Fibroblast of pulmonary artery (primary cell): ENCODE measurements at places on chromosomes 13 and 19.

DNA sequence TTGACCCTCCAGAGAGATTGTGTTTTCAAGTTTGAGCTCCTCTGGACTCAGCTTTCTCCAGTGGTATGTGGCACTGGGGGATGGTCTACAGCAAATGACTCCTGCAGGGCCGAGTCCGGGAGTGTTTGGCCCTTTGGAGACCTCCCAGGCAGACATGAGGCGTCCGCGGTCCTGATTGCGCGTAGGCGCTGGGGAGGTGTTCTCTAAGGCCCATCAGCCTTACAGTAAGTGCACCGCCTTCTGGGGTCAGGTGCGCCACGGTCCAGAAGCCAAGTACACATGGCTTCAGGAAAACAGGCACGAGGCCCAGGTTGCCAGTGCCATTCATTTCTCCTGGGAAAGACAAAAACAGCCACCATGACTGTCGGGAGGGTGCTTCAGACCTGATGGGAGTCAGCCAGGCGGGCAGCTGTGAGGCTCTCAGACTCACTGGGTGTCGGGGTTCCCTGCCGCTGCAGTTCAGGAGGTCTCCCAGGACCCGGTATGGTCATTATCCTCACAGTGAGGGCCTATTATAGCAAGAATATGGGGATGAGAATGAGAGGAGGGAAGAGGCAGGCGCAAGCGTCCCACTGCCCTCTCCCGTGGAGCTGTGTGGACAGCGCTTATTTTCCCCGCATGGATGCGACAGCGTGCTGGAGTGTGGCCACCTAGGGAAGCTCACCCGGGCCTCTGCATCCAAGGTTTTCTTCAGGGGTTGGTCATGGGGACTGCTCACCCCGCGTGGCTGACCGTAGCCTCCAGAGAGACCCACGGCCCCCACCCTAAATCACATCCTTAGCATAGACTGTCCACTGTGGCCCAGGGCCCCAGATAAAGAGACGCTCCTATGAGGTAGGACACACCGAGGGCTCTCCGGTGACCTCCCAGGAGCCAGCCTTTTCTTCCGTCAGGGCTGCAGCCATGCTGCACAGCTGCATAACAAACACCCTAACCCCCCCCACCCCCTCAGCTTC is 21.8 kb downstream of the CCDC8 start:
- no peak for DNase-seq

DNA sequence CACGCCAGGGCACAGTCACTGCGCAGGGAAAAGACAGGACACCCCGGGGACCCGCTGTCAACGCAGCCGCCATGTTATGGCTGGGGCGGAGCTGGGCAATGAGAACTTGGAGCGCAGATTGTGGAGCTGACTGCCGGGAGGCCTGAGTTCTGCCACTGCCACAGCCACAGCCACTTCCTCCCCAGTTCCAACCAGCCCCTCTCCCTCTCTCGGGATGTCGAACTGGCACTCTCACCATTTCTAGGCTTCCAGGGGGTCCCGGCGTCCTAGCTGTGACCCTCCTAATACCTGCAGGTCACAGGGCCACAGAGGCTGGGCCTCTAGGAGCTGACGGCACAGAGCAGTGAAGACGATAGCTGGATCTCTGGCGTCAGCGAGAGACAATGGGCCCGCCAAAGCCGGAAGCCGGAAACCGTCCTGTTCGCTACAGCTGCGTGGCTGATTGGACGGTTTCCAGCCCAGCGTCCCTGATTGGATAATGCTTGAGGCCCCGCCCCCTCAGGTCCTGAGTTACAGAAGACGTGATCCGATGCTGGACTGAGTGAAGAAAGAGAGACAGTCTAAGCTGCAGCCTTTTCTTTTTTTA is at the start of gene ZNF506:
Gene ZNF506, minus strand, starts transcription at position 385 of the 586 bp plus-strand sequence. Its CDS starts 147 bp downstream, at position 238.
- DNase-seq = peak; percentile 96

DNA sequence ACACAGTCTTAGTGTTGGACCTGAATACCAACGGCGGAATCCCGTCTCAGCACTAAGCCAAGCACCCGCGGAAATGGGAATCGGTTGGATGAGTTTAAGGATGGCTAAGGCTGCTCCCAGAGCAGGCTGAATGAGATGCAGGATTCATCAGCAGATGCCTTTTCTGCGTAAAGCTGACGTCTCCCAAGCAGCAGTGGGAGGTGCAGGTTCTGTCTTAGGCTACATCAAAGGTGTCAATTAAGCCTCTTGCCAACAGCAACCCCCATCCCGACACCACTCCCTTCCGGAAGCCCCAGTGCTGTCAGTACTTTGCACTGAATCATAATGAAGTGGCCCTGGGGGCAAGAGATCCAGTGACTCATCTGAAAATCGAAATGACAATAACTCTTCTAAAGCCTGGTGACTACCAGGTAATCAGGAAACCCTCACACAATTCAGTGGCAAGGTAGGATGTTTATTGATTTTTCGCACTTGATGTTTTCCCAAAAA is 275.6 kb downstream of the DCLK1 start:
- DNase-seq = peak; percentile 21

DNA sequence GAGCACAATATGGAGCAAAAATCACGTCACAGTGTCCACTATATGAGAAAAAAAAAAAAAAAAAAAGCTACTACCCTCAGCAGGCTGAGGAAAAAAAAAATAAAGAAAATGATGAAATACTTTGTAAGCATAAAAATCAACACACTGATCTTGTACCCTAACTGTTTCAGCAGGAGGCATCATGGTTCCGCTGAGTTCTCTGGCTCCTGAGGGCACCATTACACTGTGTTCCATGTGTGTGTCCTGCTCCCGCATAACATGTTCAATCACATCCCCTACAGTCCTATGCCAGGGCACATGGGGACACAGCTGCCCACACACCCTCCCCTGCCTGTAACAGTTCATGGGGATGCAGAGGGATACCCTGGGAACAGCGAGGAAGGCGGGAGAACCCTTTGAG is 33.5 kb downstream of the DOCK9 start:
- no peak for DNase-seq

DNA sequence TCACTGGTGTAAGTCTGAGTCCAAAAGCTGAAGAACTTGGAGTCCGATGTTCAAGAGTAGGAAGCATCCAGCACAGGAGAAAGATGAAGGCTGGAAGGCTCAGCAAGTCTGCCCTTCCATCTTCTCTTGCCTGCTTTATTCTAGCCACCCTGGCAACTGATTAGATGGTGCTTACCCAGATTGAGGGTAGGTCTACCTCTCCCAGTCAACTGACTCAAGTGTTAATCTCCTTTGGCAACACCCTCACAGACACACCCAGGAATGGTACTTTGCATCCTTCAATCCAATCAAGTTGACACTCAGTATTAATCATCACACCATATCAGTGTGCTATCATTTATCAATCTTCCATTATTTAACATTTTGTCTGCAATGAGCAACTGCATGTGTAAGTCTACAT is 223.5 kb downstream of the GPC5 start:
- no peak for DNase-seq

- no peak for DNase-seq
These were observed 7.6 kb downstream of the ANKRD10 start for GRCh38 chr13:110907301-110907700.

DNA sequence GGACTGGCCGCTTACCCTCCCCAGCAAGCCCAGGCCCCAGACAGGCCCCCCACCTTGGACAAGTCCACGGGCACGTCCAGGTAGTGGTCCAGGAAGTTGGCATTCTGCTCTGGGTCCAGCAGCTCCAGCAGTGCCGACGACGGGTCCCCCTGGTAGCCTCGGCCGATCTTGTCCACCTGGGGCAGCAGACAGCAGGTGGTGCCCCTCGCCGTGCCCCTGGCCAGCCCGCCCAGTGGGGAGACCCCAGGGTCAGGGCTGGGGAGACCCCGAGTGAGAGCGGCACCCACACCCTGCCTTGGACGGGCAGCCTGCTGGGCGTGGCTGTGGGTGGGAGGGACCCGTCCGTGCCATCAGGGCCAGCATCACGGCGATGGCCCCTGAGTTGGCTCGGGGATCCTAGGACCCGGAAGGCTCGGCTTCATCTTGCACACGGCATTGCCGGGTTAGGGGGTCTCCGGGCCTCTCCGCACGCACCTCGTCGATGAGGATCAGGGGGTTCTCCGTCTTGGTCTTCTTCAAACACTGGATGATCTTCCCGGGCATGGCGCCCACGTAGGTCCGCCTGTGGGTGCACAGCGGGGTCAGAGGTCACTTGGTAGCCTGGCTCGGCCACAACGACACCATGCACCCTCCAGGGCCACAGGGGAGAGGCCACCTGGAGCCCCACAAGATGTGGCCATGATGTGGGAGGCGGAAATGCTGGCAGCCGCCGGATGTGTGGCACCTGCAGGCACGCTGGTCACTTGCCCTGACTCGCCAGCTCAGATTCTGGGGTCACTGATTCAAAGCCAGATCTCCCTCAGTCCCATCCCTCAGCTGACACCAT is 6.3 kb downstream of the RPL36 start:
- no peak for DNase-seq

- DNase-seq = no peak
These were observed 48.7 kb downstream of the CCNE1 start for GRCh38 chr19:29860492-29860891.

- peak; percentile 92 for DNase-seq
These were observed 5.8 kb downstream of the PCDH9 start for GRCh38 chr13:67224148-67224846.

GRCh38 chr13:38417241-38417640 is 67.6 kb downstream of the UFM1 start:
- no peak for DNase-seq

DNA sequence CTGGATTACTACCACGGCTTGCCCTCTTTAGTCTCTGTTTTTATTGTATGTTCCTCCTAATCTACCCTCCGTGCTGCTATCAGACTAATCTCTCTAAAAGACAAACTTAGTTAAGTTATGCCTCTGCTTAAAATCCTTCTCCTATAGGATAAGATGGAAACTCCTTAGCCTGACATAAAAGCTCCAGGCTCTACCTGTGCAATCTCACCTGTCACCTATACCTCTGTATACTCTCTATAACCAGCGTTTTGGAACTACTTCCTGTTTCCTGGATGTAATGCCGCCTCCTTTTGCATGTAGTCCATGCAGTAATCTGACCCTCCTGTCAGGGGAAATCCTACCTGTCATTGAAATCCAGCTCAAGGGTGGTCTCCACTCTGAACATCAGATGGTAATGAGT is 41.2 kb downstream of the OLFM4 start:
- no peak for DNase-seq

DNA sequence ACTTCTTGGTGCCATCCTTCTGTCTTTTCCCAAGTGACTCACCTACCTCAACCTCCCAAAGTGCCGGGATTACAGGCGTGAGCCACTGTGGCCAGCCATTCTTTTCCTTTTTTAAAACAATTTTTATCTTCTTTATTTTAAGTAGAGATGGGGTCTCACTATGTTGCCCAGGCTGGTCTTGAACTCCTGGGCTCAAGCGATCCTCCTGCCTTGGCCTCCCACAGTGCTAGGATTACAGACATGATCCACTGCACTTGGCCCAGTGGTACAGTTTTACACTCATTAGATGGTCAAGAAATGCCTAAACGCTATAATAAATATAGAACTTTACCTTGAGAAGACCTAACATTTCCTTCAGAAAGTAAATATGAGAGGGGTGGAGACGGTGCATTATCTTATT is 24.5 kb downstream of the GP6 start:
- DNase-seq = no peak
